RPMI7951 (cell line): ENCODE measurements at places on chromosomes 1 and 21. TPM values are rescaled to one million over a fixed set of nuclear protein-coding genes. Genes with fewer than 3 reads are reported as not detected.
A peak's percentile ranks its signal among the peaks of the same experiment; 100 is the strongest.

- no peak for DNase-seq
These were observed 77.2 kb upstream of the SIPA1L2 start for GRCh38 chr1:232707142-232707541.

GRCh38 chr1:26838474-26839338, 12.2 kb downstream of the ZDHHC18 start:
- no peak for DNase-seq

GRCh38 chr1:226779561-226779960, 40.5 kb upstream of the ITPKB start:
- DNase-seq = no peak

DNA sequence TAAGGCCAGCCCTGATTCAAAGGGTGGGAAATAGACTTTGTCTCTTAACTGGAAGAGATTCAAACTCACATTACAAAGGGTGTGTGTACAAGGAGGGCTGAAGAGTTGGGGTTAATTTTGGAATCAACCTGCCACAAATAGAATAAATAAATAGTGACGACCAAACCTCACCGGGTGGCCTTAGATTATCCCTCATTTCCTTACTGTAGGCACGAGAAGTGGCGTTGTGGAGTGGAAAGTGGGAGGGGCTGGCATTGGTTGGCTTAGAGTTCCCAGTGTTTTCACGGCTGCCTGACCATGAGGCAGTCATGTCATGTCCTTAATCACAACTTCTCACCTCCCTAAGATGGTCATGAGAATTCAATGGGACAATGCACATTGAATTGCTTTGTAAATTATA, 21.3 kb upstream of the RUNX1 start:
- no peak for DNase-seq

DNA sequence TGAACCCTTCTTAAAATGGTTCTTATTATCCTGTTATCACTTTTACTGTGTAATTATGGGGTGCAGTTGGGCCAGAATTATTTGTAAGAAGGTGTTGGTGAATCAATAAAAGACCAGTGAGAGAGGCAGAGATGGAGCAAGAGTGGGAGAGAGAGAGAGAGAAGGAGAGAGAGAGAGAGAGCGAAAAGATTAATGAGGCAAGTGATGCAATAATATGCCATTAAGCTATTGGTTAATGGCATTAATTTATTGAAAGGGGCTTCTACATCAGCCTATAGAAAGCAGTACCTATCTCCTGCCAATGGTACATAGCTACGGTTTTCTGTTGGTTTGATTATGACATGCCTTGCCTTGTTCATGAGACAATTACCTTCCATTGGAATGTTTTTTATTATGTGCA, 388.7 kb downstream of the RPS6KC1 start:
- DNase-seq = no peak

GRCh38 chr1:180571832-180572636, 13.3 kb downstream of the OVAAL start:
- DNase-seq = peak; percentile 16

The MYOG gene
- total RNA-seq = not detected in 2 replicates

DNA sequence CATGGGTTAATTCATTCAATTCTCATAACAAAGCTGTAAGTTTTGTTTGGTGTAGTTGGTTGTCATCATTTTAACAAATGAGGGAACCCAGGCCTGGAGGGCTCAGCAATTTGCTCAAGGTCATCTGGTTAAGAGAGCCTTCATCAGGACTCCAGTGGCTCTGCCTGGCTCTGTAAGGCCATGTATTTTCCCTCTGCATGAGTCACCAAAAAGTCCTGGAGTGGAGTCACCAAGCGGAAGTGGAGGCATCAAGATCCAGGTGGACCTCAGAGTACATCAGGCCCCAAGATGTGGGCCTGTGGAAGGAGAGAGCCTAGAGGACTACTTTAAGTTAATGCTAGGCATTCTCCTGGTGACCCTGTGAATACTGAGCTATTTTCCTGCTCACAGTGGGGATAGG, 30.0 kb upstream of the RBM15 start:
- peak; percentile 69 for DNase-seq

The ETNK2 gene
- total RNA-seq = 10.4 and 12.4 TPM in 2 replicates

DNA sequence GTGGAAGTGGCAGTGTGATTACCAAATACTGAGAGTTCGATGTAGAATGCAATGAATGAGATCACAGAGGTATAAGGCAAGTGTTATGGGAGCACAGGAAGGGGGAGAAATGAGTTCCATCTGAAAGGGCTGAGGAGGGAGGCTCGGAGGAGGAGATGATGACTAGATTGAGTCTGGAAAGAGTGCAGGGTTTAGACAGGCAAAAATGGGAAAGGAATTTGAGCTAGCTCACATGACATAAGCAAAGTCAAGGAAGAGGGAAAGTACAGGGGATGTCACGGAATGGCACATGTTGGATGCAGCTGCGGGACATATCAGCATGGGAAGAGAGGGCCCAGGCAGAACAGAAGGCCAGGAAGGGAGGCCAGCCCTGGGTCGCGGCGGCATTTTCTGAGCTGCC, 132.7 kb downstream of the RUNX1 start:
- peak; percentile 59 for DNase-seq

GRCh38 chr21:16533692-16534407, 804.1 kb downstream of the USP25 start:
- no peak for DNase-seq
